CD4-positive, alpha-beta T cell treated with Interleukin-1 beta for 1 hour (primary cell): ENCODE measurements at places on chromosomes 13 and 19.

- no peak for DNase-seq
Observed at GRCh38 chr19:4980838-4981680, 12.1 kb downstream of the KDM4B start.

DNA sequence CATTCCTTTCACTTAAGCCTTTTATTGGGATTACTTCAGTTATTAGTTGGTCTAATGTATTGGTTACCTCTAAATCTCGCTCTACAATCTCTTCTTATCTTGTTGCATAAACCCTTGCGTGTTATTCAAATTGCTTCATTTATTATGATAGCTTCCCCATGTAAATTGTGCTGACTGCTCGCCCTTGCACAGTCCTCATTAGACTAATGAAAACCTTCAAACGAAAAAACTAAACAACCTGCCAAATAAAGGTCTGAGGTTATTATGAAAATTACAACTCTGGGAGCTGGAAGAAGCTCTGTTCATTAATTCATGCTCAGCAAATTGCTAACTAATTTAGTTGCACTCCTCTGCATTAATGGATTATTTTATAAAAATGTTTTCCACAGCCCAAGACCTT is 320.1 kb downstream of the DACH1 start:
- DNase-seq, result no peak

GRCh38 chr19:30153326-30154210 is 211.5 kb downstream of the URI1 start:
- no peak for DNase-seq

DNA sequence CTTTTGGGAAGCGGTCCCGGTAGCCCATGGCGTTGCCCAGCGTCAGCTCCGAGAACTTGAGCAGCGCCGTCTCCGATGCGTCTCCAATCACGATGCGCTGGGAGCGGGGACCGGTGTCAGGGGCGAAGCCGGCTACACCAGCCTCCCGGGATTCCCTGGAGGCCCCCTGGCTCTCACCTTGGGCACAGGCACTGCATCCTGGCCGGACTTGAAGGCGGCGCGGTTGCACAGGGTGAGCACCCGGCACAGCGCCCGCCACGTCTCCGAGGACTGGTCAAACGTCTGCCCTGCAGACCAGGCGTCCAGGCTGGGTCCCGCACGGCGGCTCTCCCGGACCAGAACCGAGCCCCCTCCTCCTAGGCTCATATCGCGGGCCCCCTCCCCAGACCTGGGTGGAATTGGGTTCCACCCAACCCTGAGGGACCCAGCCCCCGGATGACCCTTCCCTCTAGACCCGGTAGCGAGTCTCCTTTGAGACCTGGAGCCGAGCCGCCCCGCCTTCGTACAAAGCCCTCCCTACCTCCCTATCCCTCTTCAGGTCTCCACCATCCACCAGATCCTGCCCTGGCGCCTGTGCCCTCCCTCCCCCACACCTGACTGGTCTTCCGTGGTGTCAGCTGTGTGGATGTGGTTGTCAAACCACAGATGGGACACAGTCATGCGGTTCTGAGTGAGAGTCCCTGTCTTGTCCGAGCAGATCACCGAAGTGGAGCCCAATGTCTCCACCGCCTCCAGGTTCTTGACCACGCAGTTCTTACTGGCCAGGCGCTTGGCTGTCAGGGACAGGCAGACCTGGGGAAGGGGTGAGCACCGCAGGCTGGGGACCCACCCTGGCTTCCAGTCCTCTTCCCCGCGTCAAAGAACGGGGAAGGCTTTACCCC is 4.8 kb downstream of the ATP4A start:
- no peak for DNase-seq

DNA sequence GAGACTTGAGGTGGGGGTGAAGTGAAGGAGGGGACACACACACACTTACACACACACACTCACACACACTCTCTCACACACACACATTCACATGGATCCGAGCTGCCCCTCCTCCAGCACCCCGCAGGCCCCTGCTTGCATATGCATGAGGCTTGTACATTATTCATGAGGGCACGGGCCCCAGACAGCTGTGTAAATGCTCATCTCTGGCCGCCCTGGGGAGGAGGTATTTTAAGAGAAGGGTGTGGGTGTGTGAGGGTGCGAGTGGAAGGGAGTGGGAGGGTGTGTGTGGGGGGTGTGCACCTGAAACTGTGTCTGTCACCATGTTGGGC is 2.4 kb downstream of the NCAN start:
- no peak for DNase-seq

GRCh38 chr19:29767039-29767735 is 44.6 kb upstream of the CCNE1 start:
- no peak for DNase-seq

- peak; percentile 65 for DNase-seq
Observed at GRCh38 chr13:99656844-99657381, 155.6 kb downstream of the TM9SF2 start.

DNA sequence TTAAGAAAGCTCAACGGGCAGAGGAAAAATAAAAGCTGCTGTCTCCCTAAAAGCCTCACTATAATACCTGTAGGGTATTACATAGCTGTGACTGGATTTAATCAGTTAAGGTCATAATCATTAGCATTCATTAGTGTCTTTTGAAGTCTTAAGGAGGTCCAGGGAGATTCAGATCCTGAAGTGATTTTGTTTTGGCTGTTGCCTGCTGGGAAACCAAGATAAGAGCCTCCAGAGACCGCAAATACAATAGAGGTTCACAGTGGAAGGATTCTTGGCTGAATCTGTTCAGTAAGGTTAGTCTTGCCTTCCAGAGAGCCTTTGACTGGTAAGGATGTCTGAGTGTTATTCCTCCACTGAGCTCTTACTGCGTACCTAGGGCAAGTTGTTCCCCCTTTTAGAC is 54.0 kb upstream of the TNFRSF19 start:
- no peak for DNase-seq

- DNase-seq, result no peak
Observed at GRCh38 chr13:79543883-79544282, 62.9 kb downstream of the NDFIP2 start.

- DNase-seq, result no peak
Observed at GRCh38 chr13:32535115-32535514, 3.5 kb downstream of the N4BP2L2 start.

DNA sequence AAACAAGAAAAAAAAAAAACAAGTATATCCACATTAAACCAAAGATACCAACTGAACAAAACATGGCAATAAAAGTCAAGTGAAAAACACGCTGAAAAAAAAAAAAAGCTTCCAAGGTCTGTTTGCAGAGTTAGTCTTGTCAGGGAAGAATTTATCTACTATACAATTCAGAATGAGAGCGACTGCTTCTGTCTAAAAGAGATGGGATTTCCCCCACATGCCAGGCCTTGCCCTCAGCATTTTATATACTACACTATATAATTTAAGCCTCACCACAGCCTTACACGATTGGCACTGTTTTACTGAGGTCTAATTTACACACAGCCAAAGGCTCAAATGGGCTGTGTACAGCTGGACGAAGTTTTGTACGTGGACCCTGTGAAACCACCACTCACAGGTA is 67.3 kb downstream of the FOXO1 start:
- DNase-seq, result no peak

DNA sequence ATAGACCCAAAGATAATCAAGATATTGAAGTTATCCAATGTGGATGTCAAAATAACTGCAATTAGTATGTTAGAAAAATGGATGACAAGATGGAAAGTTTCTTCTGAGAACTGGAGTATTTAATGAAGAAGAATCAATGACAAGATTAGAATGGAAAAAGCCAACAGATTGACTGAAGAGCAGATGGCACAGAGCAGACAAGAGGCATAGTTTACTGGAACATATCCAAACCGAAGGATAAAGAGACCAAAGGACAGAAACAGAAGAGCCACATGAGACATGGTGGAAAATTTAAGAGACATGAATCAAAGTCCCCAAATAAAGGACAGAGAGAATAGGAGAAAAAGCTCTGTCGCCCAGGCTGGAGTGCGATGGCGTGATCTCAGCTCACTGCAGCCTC is 89.6 kb upstream of the RXFP2 start:
- no peak for DNase-seq

DNA sequence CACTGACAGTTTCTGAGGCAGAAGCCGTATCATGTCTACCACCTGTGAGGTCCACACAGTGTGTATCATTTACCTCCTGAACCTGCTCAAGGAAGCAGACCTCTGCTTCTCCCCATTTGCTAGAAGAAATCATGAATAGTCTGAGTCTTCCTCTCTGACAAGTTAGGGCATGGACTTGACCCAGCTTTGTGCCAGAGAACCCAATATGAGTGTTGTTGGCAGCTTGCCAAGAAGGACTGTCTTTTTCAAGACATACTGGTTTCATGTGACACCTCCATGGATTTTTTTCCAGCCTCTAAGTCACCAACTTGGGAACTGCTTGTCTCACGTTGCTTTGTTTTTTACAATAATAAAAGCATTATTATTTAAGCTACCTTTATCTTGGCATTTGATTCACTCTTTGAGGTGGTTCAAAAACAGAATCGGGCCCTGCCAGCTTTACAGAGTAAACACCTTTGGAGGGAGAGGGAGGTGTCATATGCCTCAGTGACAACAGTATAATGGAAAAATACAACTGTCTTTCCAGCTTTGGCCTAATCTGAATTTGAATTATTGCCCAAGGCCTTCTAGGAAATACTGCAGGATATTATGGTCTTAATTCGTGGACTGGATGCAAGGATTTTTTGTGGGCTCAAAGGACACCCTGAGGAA is 9.6 kb downstream of the ZNF211 start:
- DNase-seq, result no peak

DNA sequence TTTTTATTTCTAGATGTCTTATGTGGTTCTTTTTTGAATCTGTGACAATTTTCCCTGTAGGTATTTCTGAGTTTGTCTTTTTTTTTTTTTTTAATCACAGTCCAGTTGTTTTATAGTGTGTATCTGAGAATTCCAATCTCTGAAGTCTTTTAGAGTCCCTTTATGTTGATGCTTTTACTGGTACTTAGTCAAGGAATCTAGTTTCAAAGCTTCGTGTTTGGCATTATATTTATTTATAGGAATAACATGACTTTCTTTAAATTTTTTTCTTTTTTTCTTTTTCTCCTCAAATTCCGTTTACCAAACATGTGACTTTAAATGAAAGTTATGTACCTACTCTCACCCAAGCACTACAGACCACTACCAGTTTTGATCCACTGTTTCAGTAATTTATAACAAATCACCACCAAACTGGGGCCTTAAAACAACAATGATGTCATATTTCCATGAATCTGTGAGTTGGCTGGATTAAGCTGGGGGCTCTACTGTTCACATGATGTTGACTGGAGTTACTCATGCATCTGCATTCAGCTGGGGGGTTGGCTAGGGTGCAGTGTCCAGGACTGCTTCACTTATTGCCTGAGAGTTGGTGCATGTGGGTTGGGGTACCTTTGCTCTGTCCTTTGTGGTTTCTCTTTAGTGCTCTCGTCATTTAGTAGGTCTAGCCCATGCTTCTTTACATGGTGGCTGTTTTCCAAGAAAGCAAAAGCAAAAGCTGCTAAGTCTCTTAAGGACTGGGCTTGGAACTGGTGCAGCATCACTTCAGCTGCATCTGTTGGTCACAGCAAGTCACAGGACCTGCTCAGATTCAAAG is 22.3 kb downstream of the KCTD4 start:
- no peak for DNase-seq

- DNase-seq, result no peak
Observed at GRCh38 chr19:14152713-14153112, 16.3 kb upstream of the ASF1B start.

- DNase-seq, result peak; percentile 57
Observed at GRCh38 chr19:3788996-3789778, 3.0 kb upstream of the MATK start.

GRCh38 chr19:33859016-33859415 is 62.3 kb downstream of the KCTD15 start:
- no peak for DNase-seq

DNA sequence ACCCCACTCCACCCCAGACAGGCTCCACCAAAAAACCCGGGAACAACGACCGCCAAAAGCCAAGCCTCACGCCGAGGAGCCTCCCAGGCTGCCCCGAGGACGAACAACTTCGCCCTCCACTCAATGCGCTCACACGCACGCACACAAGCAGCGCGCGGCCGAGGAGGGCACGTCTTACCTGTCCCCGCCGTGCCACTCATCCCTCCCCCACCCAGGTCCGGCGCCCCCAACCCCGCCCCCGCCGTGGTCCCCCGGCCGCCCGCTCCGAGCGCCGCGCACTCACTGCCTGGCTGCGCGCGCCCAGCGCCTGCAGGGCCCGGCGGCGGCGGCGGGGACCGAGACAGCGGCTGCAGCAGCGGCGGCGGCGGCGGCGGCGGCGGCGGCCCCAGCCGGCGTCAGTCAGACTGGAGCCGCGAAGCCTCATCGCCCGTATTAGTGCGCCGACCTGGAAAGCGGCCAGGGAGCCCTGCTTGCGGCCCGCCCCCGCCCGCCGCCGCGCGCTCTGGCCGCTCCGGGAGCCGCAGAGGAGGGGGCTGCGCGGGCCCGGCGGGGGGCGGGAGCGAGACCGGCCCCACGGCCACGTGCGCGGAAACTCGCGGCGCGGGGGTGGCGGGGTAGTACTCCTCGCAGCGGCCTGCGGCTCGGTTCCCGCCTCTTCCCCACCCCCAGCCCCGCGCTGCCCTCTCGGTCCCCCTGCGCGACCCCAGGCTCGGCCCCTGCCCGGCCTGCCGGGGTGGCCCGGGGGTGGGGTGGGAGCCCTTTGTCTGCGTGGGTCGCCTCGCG is at the start of gene SMAD9:
Gene SMAD9 (minus strand): TSS at position 406 of the 783 bp plus-strand sequence. CDS start 40,549 bp downstream, outside the sequence.
- DNase-seq, result no peak

DNA sequence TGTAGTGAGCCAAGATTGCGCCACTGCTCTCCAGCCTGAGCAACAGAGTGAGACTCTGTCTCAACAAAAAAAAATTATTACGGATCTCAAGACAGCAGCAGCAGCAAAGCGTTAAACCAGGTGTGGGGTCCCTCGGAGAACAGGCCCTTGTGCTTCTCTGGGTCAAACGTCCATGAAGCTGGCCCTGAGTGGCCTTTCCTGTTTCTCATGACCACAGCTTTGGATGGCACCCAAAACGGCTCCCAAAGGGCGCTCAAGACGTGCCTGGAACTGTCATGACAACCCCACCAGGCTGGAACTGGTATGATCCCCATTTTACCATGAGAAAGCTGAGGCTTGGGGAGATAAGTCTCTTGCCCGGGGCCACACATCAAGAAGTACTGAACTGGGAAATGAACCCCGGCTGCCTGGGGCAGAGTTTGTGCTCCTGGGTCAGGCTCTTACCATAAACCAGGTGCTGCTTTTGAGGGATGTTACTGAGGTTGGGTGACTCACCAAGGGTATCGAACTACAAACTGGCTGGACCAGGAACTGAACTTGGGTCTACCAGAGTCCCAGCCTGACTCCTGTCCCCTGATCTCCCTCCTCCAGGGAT is 11.6 kb upstream of the SAMD1 start:
- DNase-seq, result no peak
